Activated naive CD4-positive, alpha-beta T cell treated with anti-CD3 and anti-CD28 coated beads, Interleukin-2, amount 10 ng/mL, durations not matched to agents 5 hours and 36 hours (primary cell): ENCODE measurements at places on chromosomes 7 and 10. TPM values are rescaled to one million over a fixed set of nuclear protein-coding genes. Genes with fewer than 3 reads are reported as not detected.

The CYP26A1 gene
- total RNA-seq: not detected

The KLF14 gene
- total RNA-seq: not detected

The OR9A2 gene
- total RNA-seq: not detected

The OR6V1 gene
- not detected for total RNA-seq

The TRIM50 gene
- not detected for total RNA-seq

The ANKIB1 gene
- total RNA-seq: 52.9 TPM

The PLEKHS1 gene
- not detected for total RNA-seq

The GPR26 gene
- total RNA-seq: not detected

The STAG3 gene
- 16.1 TPM for total RNA-seq

The OR2A42 gene
- 0.10 TPM for total RNA-seq
